Stimulated activated naive CD4-positive, alpha-beta T cell treated with Interleukin-2 at 50 U/mL for 16 hours (primary cell): ENCODE measurements at places on chromosomes 1 and 21.

DNA sequence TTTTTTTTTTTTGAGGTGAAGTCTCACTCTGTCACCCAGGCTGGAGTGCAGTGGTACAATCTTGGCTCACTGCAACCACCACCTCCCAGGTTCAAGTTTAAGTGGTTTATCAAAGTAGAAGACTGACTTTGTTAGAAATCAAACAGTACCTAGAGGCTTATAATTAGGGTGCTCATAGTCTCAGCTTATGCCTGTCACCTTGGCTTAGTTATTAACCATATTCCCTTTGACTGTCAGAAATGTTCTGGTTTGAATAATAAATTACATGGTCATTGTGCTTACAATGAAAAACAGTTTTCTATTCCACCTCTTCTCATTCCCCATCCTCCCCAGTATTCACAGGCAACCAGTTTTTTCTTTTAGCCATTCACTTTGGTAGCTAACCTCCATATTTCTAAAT lies 54.8 kb downstream of the CTTNBP2NL start:
- no peak for DNase-seq

DNA sequence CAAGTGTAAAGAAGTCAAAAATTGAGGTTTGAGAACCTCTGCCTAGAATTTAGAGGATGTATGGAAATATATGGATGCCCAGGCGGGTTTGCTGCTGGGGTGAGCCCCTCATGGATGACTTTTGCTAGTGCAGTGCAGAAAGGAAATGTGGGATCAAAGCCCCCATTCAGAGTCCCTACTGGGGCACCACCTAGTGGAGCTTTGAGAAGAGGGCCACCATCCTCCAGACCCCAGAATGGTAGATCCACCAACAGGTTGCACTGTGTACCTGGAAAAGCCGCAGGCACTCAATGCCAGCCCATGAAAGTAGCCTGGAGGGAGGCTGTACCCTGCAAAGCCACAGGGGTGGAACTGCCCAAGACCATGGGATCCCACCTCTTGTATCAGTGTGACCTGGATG lies 330.7 kb upstream of the DPYD start:
- no peak for DNase-seq

DNA sequence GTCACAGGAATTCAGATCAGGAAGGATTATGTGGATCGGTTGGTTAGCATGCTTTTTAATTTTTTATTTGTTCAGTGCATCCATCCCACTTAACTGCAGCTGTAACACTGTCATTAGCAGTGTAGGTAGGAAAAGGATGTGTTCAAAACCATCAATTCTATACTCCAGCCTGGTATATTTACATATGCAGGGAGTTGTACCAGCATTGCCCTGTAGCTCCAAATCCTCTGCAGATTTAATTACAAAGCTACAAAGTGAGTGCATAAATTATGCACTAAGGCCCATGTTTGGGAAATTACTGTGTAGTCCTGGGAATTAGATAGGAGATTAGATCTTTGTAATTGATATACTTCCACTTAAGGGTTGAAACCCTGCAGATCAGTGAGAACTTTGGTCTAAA lies 15.9 kb upstream of the OSBPL9 start:
- DNase-seq, result no peak

DNA sequence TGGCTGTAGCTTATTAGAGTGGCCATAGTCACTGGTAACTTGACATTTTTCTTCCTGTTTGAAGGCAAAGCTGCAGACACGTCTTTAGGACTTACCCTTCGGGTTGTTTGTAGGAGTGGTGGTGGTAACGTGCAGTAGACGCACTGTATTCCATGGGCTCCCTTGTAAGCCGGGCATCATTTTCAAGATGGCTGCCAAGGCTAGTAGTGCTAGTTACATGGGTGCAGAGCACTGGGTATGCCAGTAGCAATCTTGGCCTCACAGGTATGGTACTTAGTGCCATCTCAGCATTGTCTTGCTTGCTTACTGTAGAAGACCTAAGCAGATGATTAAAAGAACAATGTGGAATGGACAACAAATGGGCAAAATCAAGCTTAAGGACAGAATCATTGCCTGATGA lies 1.9 kb downstream of the YBX1 start:
- no peak for DNase-seq

- DNase-seq, result no peak
These were observed 368.0 kb downstream of the HHAT start for GRCh38 chr1:210696709-210697108.

- no peak for DNase-seq
These were observed 55.1 kb downstream of the UBE2T start for GRCh38 chr1:202286622-202287097.

DNA sequence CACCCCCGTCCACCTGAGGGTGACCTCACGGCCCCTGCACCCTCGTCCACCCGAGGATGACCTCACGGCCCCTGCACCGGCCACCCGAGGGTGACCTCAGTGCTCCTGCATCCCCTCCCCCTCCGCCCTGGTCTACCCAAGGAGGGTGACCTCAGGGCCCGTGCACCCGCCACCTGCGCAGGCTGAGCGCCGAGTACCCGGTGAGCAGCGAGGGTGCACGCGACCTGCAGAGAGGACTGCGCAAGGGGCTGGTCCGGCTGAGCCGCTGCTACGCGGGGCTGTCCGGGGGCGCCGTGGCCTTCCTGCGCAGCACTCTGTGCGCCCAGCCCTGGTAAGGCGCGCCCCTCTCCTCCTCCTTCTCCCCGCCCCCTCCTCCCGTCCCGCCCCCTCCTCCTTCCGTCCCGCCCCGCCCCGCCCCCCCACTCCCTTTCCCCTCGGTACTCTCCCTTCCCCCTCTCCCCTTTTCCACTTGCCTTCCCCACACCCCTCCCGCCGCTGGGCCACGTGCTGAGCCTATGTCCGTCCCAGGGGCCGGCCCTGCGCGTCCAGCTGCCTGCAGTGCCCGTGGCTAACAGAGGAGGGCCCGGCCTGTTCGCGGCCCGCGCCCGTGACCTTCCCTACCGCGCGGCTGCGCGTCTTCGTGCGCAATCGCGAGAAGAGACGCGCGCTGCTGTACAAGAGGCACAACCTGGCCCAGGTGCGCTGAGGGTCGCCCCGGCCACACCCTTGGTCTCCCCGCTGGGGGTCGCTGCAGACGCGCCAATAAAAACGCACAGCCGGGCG lies 28.4 kb downstream of the TRIM11 start:
- peak; percentile 19 for DNase-seq

- no peak for DNase-seq
These were observed 141.1 kb downstream of the ESRRG start for GRCh38 chr1:216582151-216582550.

DNA sequence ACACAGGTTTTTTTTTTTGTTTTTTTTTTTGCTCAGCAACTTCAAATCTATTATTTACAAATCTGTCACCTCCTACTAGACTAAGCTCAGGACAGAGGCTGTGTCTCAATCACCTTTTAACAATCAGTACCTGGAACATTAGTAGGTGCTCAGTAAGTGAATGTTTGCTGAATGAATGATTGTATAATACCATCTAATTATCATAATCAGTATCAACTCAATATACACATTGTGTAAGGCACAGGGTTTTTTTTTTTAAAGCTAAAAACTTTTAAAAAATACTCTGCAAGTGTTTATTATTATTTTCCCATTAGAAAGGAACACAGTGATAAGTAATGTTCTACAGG lies 9.2 kb downstream of the ERRFI1 start:
- no peak for DNase-seq

DNA sequence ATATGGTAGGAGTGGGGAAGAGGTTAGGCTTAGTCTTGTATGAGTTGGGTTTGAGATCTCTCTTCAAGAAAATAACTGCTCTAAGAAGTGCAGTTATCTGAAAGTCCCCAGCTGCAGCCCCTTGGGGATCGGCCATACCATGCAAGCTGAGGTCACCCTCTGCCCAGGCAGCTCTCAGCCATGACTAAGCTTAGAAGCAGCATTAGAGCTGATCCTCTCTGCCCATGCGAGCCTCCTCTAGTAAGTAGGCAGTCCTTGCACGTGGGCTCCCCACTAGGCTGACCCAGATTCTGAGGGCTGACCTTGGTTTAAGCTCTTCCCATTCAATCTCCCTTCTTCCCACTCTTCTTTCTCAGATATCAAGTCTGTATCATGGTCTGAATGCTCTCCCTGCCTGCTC lies 121.0 kb upstream of the UBE2U start:
- no peak for DNase-seq

DNA sequence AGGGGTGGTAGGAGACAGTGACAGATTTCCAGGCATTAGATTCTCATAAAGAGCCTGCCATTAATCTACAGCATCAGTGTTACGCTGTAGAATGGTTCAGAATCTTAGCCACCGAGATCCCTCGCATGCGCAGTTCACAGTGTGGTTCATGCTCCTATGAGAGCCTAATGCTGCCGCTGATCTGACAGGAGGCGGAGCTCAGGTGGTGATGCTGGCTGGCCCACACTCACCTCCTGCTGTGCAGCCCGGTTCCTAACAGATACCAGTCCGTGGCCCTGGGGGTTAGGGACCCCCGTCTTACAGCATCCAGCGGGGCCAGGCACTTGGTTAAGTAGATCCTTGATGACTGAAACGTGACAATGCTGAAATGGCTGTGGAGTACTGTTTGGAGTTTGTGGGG lies 163.6 kb upstream of the C1orf21 start:
- no peak for DNase-seq

DNA sequence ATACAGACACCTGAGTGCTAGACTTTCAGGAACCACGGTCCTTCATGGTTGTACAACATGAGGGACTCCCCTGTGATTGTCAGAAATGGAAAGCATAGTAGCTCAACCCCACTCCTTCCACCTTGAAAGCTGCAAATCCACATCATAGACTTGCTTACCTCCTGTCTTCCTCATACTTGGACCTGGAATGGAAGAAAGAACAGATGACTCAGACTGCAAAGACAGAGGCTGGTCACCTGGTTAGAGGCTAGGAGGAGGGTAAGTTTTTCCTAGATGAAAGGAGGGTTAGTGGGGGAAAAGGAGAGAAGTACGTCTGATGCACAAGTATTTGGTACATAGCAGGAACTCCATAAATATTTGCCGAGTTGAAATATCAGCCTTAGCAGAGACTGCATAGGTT lies 37.2 kb downstream of the LRRC71 start:
- DNase-seq, result no peak

GRCh38 chr1:7562729-7563605 lies 208.1 kb upstream of the VAMP3 start:
- DNase-seq, result no peak

GRCh38 chr1:83090195-83090594 lies 908.7 kb downstream of the TTLL7 start:
- no peak for DNase-seq

DNA sequence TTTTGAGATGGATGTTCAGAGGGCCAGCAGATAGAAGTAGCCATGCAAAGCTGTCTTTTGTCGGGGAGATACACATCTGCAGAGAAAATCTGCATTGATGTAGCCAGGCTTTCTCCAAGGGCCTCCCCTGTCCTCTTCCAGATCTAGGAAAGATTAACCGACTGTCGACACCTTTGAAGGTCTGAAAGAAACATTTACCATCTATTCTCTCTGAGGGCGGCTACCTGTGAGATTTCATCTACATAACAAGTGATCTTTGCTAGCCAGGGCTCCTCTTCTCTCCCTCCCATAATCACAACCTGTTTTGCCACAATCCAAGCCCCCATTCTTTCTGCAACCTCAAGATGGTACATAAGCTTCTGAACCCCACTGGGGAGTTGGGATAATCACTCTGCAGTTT lies 193.6 kb downstream of the RGS7 start:
- no peak for DNase-seq

DNA sequence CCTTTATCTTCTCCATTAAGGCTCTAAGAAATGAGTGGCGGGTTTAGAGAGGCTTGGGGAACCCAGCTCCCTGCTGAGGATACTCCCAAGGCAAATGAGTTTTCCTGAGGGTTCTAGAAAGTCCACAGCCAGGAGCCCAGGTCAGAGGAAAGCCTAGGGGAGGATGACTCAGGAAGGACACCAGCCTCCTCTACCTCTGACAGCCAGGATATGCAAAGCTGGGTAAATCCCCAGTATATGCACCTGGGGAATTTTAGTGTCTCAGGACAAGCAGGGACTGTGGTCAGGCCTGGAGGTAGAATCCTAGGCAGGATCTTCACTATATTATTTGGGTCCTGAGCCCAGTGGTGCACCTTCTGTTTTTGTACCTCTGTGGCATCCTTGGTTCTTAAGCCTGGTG lies 23.5 kb upstream of the WNT4 start:
- no peak for DNase-seq

- DNase-seq, result no peak
These were observed 149.9 kb downstream of the GALNT2 start for GRCh38 chr1:230216896-230217295.

DNA sequence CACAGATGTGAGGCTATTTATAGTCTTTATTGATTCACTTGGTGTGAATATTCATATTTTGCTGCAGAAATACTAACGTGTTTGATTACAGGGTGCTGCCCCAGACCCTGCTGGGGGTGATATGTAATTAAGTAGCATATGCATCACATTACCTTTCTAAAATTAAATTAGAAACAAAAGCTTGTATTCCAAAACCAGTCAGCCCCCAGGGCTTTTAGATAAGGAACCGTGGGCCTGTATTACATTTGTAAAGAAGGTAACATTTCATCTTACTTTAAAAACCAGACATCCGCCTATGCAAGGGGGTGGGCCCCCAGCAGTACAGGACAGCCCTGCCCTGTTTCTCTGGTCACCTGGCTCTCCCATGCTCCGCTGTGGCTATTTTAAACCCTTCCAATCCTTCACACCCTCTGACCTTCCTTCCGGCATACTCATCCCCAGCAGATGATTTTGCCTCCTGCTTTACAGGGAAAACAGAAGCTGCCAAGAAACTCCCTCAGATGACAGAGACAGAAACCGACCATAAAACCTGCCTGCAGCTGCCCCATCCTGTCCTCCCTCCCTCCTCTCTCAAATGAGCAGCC lies 22.0 kb upstream of the KCNC4 start:
- no peak for DNase-seq

GRCh38 chr1:230233786-230234185 lies 166.7 kb downstream of the GALNT2 start:
- no peak for DNase-seq

DNA sequence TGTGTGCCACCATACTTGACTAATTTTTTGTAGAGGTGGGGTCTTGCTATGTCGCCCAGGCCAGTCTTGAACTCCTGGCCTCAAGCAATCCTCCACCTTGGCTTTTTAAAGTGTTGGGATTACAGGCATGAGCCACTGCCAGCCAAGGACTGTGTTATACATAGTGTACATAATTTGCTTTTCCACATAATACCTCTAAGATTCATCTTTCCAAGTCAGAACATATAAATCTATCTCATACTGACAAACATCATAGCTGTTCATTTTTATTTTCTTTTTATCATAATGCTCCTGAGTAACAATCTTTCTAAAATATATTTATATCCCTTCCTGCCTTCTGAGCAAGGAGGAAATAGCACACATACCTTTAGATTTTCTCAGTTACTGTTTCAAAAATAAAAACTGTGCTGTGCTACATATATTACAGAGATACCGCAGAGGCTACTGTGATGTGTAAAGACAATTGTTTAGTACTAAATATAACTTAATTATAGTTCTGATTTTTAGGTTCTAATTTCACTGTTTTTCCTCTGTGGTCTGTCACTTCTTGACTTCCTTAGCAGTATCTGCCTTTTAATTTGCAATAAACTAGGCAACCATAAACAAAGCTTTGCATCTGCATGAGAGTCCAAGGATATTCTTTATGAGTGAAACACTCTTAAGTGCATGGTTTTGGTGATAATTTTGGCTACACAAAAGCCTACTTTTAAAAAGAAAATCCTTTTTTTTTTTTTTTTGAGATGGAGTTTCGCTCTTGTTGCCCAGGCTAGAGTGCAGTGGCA lies 59.3 kb downstream of the EYA3 start:
- no peak for DNase-seq

- DNase-seq, result no peak
These were observed 22.2 kb upstream of the CAPZB start for GRCh38 chr1:19507516-19507915.
